ENCODE measurements at places on chromosomes 12 and 14.

DNA sequence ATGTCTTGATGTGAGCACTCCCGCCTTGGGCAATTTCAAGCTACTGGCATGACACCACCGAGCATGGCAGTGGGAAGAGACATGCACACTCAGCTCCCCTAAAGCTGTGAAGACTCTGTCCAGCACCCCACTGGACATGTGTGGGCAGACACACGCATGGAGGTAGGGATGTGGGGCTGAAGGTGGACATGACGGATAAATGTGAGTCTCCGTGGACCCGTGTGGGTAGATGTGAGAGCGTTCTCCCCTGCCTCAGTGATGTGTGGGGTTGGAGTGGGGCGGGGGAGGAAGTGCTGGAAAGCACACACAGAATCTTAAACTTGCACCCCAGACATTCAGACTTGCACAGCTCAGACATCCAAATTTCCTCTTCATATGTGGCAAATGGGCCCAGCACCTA lies 12.6 kb downstream of the SLC6A12 start:
- DNase-seq, result no peak

DNA sequence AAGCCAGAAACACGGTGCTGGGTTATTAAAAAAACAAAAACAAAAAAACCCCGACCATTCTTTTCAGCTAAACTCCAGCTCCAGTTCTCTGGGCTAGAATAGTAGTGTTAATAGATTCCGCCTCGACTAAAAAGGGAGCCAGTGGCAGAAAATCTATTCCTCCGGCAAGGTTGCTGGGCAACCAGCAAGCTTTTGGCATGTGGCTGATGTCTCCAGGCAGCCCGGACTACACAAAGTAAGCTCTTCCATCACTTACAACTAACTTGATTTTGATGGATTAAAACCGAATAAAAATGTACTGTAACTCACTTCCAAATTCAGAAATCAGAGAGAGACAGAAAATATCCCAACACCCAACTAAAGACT lies 126.4 kb upstream of the FOXN3 start:
- DNase-seq, result no peak

DNA sequence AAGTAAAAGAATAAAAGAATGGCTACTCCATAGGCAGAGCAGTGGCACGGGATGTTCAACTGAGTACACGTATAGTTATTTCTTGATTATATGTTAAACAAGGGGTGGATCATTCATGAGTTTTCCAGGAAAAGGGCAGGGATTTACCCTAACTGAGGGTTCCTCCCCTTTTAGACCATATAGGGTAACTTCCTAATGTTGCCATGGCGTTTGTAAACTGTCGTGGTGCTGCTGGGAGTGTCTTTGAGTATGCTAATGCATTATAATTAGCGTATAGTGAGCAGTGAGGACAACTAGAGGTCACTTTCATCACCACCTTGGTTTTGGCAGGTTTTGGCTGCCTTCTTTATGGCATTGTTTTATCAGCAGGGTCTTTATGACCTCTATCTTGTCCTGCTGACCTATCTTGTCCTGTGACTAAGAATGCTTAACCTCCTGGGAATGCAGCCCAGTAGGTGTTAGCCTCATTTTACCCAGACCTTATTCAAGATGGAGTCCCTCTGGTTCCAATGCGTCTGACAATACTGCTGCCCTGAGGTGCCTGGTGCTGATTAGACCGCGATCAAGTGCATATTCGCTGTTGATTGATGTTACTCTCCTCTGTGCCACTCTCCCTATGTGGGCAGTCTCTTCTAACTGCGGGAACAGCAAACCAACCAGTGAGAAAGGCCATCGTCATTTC lies 67.6 kb upstream of the AMN1 start:
- DNase-seq, result no peak

DNA sequence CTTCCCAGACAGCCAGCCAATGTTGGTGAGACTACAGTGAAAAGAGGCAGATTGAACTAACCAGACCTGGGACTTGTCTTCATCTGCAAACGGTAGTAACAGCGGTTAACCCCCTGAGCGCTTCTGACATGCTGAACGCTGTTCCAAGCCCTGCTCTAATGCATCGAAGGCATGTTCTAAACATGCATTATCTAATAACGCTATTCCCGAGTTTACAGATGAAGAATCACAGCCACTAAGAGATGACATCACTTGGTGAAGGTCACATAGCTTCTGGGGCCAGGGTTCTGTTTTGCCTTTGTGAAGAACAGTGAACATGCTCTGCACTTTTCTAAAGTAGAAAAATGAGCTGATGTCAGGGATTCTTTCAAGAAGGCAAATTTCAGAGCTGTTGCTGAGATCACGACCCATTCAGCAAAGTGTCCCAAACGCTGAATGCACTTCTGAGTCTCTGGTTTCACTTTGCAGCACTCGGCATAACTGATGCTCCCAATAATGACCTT lies 56.0 kb downstream of the FOS start:
- DNase-seq, result no peak

DNA sequence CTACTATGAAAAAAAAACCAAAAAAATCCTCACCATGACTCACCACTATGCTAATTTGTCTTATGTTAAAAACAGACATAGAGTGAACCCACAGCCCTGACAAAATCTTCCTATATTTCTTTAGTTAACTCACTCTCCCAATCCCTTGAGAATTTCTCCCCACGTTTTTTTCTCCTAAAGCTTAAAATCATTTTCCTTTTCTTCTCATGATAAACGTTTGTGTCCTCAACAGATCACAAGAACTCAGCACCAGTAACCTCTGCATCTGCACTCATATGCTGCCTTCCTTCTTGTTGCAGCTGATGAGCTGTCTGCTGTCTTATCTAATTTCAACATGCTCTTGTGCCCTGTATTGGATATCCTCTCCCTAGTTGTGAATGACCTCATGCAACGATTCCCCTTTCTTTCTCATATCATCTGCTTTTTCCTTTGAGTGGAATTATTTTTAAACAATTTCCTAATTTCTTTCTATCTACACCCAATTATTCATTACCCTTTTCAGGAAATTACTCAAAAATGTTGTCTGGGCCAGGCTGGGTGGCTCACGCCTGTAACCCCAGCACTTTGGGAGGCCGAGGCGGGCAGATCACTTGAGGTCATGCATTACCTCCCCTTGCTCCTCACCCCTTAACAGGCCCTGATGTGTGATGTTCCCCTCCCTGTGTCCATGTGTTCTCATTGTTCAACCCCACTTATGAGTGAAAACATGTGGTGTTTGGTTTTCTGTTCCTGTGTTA lies 427.5 kb upstream of the MGAT4C start:
- DNase-seq, result no peak

- no peak for DNase-seq
These were observed 49.1 kb downstream of the PTGER2 start for GRCh38 chr14:52363041-52363704.

DNA sequence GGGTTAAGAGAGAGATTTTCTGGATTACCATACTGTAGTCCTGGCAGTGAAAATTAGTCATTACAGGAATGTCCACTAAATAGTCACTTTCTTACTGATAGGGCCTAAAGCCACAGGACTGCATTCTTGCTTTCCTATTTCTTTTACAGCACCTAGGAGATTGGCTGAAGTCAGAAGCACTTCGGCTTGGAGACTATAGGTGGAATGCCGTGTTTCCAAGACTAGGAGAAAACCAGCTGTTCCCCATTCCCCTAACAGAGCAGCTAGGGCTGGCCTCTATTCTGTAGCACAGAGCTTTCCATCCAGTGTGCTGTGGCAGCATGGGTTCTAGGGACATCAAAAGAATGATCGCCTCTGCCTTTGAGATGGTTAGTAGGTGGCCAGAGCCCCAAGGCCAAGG lies 15.1 kb downstream of the PIGH start:
- no peak for DNase-seq

- DNase-seq, result no peak
These were observed 268.7 kb downstream of the AEBP2 start for GRCh38 chr12:19707948-19708409.

- no peak for DNase-seq
These were observed 372.8 kb downstream of the TMEM121 start for GRCh38 chr14:105899071-105899641.

DNA sequence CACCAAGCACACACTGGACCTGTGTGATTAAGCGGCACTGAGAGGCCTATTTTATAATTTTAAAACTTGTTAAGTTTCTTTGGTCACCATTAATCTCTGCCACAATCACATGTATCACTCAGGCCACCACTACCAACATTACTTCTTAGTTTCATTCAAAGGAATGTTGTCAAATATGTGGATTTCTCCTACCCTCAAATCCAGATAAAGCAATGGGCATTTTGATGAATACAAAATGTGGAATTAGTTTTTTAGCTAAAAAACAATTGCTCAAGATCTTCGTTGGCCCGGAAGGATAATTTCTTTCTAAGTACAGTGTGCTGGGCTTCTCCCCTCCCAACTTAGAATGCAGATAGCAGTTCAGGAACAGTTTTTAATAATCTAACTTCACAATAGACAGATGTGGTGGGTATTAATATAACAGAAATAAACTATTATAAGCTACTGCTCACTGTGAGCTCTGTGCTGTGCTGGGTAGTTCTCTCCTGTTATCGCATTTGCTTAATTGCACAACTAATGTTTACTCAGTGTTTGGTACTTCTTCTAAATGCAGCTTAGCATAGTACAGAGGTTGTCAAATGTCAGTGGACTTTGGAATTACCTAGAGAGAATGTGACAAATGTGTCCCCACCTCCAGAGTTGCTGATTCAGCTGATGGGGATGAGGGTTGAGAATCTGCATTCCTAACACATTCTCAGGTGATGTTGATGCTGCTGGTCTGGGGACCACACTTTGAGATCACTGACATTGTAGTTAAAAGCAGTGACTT lies 266.7 kb upstream of the AMIGO2 start:
- DNase-seq, result no peak

- no peak for DNase-seq
These were observed 185.1 kb downstream of the ATXN7L3B start for GRCh38 chr12:74722709-74723108.

GRCh38 chr14:34466691-34467090 lies 4.7 kb upstream of the SPTSSA start:
- no peak for DNase-seq

- DNase-seq, result no peak
These were observed 48.4 kb downstream of the KTN1 start for GRCh38 chr14:55628426-55628825.

GRCh38 chr12:3272958-3273357 lies 195.8 kb downstream of the TSPAN9 start:
- no peak for DNase-seq

DNA sequence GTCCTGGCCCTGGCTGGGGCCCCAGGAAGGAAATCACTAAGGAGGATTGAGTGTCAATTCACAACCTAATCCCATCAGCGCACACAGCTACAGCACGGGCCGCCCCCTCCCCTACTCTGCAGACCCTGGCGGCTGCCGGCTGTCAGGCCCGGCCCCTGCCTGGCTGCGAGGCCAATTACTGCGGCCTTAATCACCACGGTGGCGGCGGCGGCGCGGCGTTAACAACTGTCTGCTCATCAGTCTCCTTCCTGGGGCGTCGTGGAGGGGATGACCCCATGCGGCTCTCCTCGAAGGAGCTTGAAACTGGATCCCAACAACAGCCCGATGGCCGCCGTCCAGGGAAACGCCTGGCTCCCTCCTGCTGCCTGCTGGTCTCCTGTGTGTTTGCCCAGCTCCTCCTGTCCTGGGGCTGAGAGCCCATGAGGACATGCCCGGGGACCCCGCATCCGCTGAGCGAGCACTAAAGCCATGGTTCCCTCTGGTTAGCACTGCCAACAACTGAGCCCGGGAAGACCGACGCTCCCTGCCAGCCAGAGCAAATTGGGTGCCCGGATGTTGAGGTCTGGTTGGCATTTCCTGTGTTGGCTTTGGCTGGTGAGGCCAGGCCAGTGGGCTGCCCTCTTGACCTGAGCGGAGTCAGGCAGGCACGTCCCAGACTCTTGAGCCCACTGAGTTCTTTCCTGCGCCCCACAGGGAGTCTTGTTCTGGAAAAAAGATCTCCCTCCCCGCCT lies 21.8 kb upstream of the EIF2B2 start:
- DNase-seq, result no peak

DNA sequence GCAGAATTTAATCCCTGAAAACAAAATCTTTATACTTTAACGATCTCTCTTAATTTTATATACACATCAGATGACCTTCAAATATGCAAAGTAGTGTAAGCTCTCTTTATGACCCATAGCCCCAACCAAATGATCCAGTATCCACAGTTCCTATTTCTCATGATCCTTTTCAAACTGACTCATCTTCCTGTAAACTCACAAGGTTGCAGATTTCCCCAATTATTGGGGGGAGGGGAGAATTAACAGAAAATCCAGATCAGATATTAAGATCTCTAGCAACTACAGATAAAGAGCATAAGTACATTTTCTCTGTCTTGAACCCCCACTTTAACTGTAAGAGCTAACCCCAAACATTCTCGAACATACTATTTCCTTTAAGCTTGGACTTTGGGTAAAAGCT lies 12.5 kb downstream of the GNS start:
- no peak for DNase-seq

GRCh38 chr14:29911810-29912209 lies 15.8 kb downstream of the PRKD1 start:
- DNase-seq, result no peak

GRCh38 chr14:99123208-99123870 lies 148.7 kb downstream of the BCL11B start:
- DNase-seq, result no peak

- no peak for DNase-seq
These were observed 44.0 kb downstream of the TRAFD1 start for GRCh38 chr12:112169161-112169872.

DNA sequence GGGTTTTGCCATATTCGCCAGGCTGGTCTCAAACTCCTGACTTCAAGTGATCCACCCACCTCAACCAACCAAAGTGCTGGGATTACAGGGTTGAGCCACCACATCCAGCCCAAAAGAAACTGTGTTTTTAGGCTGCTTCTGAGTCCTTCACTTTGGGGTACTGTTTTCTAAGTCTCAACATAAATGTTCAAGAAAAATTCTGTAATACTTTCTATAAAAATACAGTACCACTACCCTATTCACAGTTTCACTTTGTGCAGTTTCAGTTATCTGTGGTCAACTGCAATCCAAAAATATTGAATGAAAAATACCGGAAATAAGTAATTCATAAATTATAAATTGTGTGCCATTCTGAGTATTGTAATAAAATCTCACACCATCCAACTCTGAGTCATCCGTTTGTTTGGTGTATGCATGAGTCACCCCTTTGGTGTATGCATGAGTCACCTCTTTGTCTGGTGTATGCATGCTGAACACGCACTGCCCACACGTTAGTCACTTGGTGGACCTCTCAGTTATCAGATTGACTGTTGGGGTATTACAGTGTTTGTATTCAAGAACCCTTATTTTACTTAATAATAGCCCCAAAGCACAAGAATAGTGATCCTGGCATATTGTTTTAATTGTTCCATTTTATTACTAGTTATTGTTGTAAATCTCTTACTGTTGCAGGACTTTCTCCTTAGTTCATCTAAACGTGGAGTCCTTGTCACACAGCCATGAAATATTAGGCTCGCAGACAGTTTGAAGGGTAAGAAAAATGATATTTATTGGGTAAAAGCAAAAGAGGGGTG lies 190.2 kb downstream of the FSCB start:
- DNase-seq, result peak; percentile 0

DNA sequence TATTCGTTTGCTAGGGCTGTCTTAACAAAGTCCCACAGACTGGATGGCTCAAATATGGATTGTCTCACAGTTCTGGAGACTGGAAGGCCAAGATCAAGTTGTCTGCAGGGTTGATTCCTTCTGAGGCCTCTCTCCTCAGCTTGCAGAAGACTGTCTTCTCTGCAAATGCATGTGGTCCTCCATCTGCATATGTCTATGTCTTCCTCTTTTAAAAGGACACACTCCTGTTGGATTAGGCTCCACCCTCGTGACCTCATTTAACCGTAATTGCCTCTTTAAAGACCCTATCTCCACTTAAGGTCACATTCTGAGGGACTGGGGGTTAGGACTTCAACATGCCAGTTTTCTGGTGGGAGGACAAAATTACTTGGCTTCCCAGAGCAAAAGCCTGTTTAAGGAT lies 123.3 kb downstream of the SLC38A6 start:
- DNase-seq, result no peak
